ENCODE measurements at places on chromosomes 3 and 15. TPM values are rescaled to one million over a fixed set of nuclear protein-coding genes. Genes with fewer than 3 reads are reported as not detected.

DNA sequence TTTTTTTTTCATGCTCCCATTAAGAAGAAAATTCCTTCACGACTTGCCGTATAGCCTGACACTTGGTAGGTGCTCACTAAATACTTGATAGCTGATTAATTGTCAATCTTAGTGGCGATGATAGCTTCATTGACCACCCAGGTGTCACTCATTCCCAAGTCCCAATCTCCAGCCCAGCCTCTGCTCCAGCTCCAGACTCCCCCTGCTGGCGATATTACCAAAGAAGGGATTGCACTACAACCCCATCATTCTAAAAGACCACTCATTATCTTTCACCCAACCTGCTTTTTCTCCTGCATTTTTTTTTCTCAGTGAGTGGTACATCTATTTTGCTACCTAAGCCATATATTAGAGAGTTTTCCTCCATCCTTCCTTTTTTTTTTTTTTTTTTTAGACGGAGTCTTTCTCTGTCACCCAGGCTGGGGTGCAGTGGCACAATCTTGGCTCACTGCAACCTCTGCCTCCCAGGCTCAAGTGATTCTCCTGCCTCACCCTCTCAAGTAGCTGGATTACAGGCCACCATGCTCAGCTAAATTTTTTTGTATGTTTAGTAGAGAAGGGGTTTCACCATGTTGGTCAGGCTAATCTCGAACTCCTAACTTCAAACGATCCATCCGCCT, 19.5 kb upstream of the COMMD2 start:
- no peaks in the 10 kb centered on the region for H3K27me3 ChIP-seq
- no peaks in the 10 kb centered on the region for H3K4me1 ChIP-seq
- DNase-seq = no peak
- no peak overlapping the region for H3K27ac ChIP-seq
- H3K4me3 ChIP-seq = no peak overlapping the region

GRCh38 chr3:125035217-125035616, 20.6 kb downstream of the HEG1 start:
- DNase-seq = no peak
- H3K27me3 ChIP-seq = no peaks in the 10 kb centered on the region
- H3K4me1 ChIP-seq = peaks cover 20% of the 10 kb centered on the region
- H3K27ac ChIP-seq = no peak overlapping the region

The AP3B2 gene
- 0.36 TPM for total RNA-seq

The RGMA gene
- 2.5 TPM for total RNA-seq

- H3K4me3 ChIP-seq = no peak overlapping the region
- H3K27me3 ChIP-seq = peaks cover 55% of the 10 kb centered on the region
- H3K27ac ChIP-seq = no peak overlapping the region
- DNase-seq = no peak
- H3K36me3 ChIP-seq = no peaks in the 10 kb centered on the region
Observed at GRCh38 chr3:186832276-186832675, 10.2 kb upstream of the ADIPOQ start.

DNA sequence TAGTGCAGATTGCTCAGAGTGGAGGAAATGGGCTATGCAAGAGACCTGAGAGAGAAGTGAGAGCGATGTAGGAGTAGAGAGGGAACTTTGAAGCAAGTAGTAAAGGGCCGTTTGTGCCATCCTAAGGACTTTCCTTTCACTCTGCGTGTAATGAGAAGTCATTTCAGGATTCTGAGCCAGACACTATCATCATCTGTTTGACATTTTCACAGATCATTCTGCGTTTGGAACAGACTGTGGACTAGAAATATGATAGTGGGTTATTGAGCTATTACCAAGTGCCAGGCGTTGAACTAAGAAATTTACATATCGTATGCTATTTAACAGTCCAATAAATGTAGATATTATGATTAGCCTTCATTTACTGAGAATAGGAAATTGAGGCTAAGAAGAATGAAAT, 150.0 kb upstream of the ROBO2 start:
- DNase-seq = no peak
- H3K27ac ChIP-seq = no peak overlapping the region
- no peaks in the 10 kb centered on the region for H3K27me3 ChIP-seq
- H3K4me3 ChIP-seq = no peak overlapping the region
- no peaks in the 10 kb centered on the region for H3K36me3 ChIP-seq

The TNNC1 gene
- total RNA-seq = 0.36 TPM

GRCh38 chr15:24078310-24079029, 391.4 kb upstream of the NDN start:
- no peak overlapping the region for H3K27ac ChIP-seq
- H3K36me3 ChIP-seq = no peaks in the 10 kb centered on the region
- H3K27me3 ChIP-seq = no peaks in the 10 kb centered on the region

The WNT7A gene
- not detected for total RNA-seq

GRCh38 chr3:43399034-43399433, 112.7 kb downstream of the SNRK start:
- H3K36me3 ChIP-seq = no peaks in the 10 kb centered on the region
- no peaks in the 10 kb centered on the region for H3K27me3 ChIP-seq
- H3K4me1 ChIP-seq = peaks cover 3% of the 10 kb centered on the region
- H3K4me3 ChIP-seq = no peak overlapping the region
- no peak for DNase-seq

- peaks cover 21% of the 10 kb centered on the region for H3K4me1 ChIP-seq
- H3K36me3 ChIP-seq = no peaks in the 10 kb centered on the region
- H3K4me3 ChIP-seq = no peak overlapping the region
- H3K27ac ChIP-seq = no peak overlapping the region
Observed at GRCh38 chr3:124256156-124256555, 264.2 kb upstream of the ROPN1 start.

GRCh38 chr15:88890495-88890894, 4.8 kb downstream of the HAPLN3 start:
- peak; percentile 97 for DNase-seq
- H3K27ac ChIP-seq = no peak overlapping the region
- H3K27me3 ChIP-seq = no peaks in the 10 kb centered on the region
- H3K4me3 ChIP-seq = no peak overlapping the region
- H3K4me1 ChIP-seq = peaks cover 23% of the 10 kb centered on the region
- H3K36me3 ChIP-seq = peaks cover 8% of the 10 kb centered on the region

GRCh38 chr3:122058294-122058693, 3.1 kb downstream of the CD86 start:
- H3K4me1 ChIP-seq = no peaks in the 10 kb centered on the region
- H3K27me3 ChIP-seq = no peaks in the 10 kb centered on the region
- no peak for DNase-seq
- no peaks in the 10 kb centered on the region for H3K36me3 ChIP-seq
- no peak overlapping the region for H3K4me3 ChIP-seq

DNA sequence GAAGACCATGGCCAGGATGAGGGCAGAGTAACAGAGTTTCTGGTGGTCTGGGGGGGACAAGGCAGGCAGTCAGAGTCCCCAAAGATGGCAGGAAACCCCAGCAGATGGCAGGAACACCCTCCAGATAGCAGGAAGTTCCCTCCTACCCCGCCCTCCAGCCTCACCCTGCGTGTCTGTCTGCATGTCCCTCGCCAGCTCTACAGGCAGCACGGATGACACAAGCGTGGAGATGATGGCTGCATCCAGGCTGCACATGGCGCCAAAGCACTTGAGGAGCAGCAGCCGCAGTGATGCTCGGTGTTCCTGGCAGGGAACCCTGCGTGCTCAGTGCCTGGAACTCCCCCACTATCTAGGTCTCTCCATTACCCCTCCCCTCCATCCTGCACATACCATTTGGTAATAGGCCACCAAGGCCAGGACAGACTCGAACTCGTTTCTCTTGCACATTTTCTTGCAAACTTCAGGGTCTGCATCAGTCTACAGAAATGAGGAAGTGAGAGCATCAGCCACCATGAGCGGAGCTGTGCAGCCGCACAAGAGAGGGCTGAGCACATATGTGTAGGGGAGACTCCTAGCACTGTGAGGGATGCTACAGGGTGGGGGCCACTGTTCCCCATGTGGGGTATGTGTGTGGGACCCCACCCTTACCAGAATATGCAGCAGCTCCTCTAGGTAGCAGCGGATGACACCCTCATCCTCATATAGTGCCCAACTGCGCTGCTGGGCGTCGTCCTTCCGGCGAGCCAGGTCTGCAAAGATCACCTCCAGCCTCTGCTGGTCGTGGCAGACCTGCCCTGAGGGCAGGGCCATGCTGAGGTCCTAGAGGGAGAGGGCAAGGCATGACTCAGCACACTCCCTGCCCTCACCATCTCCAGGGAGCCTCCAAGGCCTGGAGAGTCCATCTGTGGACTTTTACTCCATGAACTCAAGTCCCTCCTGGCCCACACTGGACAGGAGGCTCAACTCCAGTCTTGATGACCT, 6.0 kb downstream of the NCKIPSD start:
- peaks cover 20% of the 10 kb centered on the region for H3K4me1 ChIP-seq
- peaks cover 43% of the 10 kb centered on the region for H3K36me3 ChIP-seq
- peak; percentile 76 for DNase-seq
- H3K27ac ChIP-seq = no peak overlapping the region
- no peaks in the 10 kb centered on the region for H3K27me3 ChIP-seq

DNA sequence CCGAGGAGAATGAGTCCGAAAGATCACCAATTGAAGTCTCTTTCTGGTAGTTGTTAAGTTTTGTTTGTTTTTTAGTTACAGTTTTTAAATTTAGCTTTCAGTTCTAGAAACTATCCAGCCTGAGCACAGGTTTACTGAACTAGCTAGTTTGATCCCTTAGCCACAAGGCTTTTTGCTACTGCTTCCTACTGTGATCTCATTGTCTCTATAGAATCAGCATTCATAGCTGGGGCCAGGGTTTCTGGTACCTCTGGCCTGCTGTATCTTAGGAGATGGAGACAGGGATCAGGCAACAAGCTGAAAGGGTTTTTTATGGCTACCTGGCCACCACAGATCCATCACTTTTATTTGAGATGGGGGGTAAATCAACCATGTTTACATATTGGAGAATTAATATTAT, 37.0 kb downstream of the GOLM2 start:
- H3K4me1 ChIP-seq = no peaks in the 10 kb centered on the region
- H3K27me3 ChIP-seq = no peaks in the 10 kb centered on the region
- no peak for DNase-seq

The ONECUT1 gene
- total RNA-seq = not detected

The GBE1 gene
- 184 TPM for total RNA-seq

DNA sequence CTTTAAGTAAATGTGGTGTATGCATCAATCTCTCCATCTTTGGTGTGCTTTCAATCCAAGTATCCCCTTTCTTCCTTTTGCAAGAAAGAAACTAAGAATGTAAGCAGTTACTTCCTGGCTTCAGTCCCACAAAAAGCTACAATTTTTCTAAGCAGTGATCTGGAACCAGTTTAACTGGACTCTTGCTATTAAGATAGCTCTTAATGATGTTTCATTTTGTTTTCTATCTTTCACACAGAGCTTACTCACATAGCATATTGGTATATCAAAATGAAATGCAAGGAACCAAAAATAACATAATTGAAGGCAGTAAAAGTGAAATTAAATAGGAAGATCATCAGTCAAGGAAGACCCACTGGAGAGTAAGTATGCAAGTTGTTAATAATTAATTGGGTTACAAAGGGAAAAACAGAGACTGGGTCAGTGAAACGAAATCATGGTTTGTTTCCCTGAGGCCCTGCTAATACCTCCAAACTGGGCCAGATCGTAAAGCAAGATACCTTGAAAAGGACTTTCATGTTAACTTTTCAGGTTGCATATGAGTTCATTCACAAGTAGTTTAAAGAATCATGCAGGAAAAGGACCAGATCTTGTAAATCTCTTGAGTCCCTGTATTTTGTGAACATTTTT, 41.9 kb downstream of the GPR160 start:
- H3K36me3 ChIP-seq = peaks cover 17% of the 10 kb centered on the region
- no peak overlapping the region for H3K27ac ChIP-seq
- peaks cover 7% of the 10 kb centered on the region for H3K4me1 ChIP-seq
- no peaks in the 10 kb centered on the region for H3K27me3 ChIP-seq
- DNase-seq = no peak

DNA sequence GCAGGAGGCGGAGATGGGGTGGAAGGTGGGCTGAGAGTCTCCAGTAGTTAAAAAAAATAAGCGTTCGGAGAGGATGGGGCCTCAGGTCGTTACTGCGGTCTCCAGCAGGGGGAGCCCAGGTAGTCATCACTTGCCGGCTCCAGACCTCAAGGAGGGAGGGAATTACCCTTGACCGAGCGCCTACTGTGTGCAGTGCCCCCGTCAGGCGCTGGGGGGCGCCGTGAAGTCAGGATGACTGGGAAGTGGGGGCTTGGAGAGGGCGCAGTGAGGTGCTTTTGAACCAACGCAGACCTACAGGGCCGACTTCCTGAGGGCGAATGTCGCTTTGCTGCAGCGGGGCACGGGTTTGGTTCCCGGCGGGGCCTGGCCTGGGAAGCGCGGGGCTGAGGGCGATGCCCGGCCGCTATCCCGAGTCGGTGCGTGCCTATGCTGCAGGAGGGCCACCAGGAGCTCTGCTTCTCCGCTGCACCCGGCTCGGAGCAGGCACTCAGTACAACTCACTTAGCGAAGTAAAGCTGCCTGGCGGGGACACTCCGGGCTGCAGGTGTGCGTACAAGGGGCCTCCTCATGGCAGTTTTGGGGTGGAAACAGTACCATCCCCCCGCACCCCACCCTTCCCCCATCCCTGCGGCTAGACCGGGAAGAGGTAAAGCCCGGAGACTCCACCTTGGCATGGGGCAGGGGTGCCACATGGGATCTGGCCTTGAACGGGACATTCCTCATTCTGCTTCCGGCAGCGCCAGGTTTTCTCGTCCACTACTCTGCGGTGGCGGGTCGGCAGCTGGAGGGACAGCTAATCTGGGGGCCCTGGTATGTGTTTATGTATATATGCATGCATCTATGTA, 79.8 kb downstream of the RHCG start:
- no peaks in the 10 kb centered on the region for H3K4me1 ChIP-seq
- DNase-seq = peak; percentile 95
- no peak overlapping the region for H3K27ac ChIP-seq
- H3K27me3 ChIP-seq = peaks cover 93% of the 10 kb centered on the region
- no peaks in the 10 kb centered on the region for H3K36me3 ChIP-seq

DNA sequence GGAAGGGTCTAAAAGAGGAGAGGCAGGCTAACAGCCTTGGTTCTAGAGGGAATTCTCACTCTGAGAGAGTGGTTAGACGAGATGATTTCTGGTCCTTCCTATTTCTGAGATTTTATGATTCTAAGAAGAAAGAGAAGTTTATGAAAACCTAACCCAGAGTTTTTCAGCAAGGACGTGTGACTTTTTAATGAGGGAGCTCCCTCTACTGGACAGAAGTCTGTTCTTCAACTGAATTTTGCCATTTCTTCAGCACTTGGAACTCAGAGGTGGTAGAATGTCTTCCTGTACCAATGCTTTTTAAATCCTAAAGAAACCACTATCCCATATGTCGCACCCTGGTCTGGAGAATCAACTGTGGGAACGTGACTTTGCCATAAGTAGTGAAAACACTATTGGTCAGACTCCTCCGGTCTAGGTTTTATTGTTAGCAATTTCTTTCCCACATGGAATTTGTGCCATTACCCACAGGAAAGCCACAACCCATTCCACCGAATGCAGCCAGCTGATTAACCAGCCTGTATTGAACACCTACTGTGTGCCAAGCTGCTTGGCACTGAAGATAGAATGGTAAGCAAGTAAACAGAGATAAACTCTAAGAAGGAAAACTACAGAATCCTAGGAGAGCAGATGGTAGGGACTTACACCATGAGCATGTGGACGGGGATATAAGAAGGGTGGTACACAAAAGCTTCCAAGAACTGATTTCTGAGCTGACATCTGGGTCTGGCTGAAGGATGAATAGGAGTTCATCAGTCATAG, 199.5 kb upstream of the LMCD1 start:
- H3K36me3 ChIP-seq = no peaks in the 10 kb centered on the region
- H3K27me3 ChIP-seq = peaks cover 3% of the 10 kb centered on the region
- no peak overlapping the region for H3K4me3 ChIP-seq
- H3K27ac ChIP-seq = no peak overlapping the region
- DNase-seq = peak; percentile 75
